ENCODE measurements at places on chromosomes 5 and 9.

DNA sequence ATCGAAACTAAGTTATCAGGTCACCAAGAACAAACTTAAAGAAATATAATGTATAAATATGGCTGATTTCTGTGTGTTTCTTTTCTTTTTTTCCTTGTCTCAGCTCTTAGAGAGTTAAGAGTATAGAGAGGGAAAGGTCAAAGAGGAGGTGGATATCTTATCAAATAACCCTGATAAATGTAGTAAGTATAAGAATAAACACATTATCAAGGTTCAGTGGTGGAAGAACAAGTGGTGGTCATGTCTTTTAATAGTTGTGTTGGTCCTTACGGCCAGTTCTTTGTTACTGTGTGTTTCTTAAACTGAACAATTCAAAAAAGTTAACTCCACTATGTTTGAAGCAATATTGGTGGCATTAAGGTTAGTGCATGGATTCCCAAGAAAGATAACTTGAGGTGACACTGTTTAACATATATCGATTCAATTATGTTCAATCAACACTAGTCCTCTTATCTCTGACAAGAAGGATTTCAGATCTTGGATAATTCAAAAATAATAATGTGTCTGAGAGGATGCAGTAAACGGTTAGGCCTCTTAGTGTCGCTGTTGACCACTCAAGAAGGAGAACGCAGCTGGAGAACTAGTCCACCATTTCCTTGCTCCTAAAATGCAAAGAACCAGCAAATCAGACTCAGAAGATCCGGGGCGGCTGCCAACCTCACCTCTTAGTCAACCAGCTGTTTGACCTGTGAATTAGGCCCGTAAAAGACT, at the start of gene PCDHGA3:
PCDHGA3 (plus strand) TSS at position 588 of the 711 bp plus-strand sequence. CDS start 205 bp downstream, outside the sequence.
- DNase-seq: no peak

DNA sequence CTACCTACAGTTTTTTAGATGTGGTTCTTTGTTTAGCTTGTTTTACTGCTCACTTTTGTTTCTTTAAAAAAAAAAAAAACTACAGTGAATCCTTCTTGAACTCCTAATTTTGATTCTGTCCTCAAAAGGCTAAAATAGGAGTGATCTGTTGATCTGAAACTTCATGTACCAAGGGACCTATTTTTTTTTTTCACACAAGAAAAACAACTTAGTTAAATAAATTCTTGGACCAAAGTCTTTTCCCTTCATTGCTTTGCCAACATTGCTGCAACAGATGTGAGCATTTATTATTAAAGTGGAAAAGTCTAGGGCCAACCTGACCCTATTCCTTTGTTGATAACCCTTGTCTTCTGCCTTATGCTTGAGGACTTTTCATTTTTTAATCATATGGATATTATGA, 236.8 kb downstream of the ARHGEF28 start:
- DNase-seq: no peak

DNA sequence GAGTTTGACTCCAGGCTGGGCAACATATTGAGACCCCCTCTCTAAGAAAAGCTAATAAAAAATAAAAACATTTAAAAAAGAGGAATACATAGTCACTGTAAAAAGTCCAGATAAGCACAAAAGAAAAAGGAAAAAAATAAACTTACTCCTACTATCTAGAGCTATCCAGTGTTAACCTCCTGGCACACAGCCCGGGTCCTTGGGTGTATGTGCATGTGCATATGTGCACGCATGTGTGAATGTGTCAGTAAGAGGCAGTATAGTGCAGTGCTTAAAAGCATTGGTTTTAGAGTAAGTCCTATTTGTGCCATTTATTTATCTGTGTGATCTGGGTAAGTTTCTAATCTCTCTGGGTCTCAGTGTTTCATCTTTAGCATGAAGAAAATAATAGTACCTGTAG, 26.7 kb downstream of the FAM219A start:
- DNase-seq: no peak

GRCh38 chr5:178740181-178740557, 9.7 kb upstream of the ZNF354A start:
- DNase-seq: no peak
